Activated effector memory CD4-positive, alpha-beta T cell treated with anti-CD3 and anti-CD28 coated beads, Interleukin-2, amount 50 U/mL, for 16 hours (primary cell): ENCODE measurements at places on chromosomes 7 and 10.

GRCh38 chr7:132771301-132771730, 195.0 kb upstream of the PLXNA4 start:
- DNase-seq, result peak; percentile 68

- no peak for DNase-seq
Measured at GRCh38 chr10:133613699-133614098, 12.9 kb downstream of the FRG2B start.

GRCh38 chr7:2245883-2246675, 4.1 kb downstream of the NUDT1 start:
- DNase-seq, result no peak

DNA sequence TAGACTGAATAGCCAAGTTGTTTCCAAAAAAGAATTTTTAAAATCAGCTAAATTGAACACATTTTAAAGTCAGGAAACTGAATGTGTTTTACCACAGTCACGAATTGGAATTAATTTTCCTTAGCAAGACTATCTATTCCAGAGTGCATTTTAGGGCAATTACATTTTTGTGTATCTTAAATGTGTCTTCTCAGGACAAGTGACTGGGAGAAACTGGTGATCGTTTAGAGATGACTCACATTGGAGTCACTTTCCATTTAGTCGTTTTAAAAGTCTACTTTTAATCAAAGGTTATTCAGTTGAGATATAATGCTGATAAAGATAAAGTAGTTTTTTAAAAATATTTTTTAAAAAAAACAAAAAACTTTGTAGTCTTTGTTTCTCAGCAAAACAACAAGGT, 191.7 kb upstream of the SLC26A5 start:
- DNase-seq, result no peak
